ENCODE measurements at places on chromosomes 1 and 21.
A peak's percentile ranks its signal among the peaks of the same experiment; 100 is the strongest.

- no peak for DNase-seq
Observed at GRCh38 chr1:59162665-59163064, 134.2 kb upstream of the FGGY start.

DNA sequence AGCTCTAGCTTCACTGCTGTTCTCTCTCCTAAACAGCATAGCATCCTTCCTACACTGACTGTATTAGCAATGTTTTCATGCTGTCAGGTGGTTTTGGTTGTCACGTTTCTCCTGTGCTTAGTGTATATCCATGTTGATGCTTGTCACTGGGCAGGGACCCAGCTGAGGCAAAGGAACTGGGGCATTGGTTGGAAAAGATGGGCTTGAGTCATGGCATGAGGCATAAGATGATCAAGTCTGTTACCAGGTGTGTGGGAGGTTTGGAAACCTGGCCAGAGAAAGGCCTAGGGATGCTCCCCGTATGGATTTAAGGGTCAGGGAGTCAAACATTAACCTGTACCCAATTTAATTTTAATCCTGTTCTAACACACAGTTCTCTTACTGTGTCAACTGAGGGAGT lies 69.6 kb downstream of the OSBPL9 start:
- DNase-seq, result no peak

- no peak for DNase-seq
Observed at GRCh38 chr1:79760531-79760930, 754.0 kb upstream of the ADGRL4 start.

DNA sequence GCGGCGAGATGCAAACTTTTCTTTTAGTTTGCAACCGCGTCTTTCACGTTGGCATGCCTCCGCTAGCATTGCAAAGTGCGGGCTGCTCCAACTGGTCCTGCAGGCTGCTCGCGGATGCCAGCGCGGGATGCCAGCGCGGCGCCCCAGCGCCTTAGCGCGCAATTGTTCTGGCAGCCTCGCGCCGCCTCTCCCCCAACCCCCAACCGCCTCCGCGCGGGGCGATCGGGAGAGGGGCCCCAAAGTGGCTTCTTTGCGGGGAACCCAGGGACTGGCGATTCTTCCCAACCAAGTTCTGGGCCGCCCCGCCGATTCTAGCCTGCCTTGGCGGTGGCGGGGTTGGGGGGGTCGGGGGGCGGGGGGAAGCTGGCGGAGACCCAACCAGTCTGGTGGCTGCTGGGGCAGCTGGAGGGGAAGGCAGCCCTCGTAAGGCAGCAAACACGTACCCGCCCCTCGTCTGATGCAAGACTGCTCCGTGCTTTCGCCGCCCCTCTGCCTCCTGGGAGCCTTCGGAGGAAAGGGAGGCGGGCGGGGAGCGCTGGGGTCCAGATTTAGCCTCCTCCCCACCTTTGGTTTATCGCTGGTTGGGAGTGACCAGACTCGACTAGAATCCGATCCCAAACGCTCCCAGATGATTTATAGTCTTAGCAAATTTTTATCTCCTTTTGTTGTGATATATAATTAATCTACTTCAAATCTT lies 756 bp downstream of the PHGDH start:
- DNase-seq, result peak; percentile 84

- DNase-seq, result no peak
Observed at GRCh38 chr1:83970802-83971201, 28.1 kb downstream of the TTLL7 start.

DNA sequence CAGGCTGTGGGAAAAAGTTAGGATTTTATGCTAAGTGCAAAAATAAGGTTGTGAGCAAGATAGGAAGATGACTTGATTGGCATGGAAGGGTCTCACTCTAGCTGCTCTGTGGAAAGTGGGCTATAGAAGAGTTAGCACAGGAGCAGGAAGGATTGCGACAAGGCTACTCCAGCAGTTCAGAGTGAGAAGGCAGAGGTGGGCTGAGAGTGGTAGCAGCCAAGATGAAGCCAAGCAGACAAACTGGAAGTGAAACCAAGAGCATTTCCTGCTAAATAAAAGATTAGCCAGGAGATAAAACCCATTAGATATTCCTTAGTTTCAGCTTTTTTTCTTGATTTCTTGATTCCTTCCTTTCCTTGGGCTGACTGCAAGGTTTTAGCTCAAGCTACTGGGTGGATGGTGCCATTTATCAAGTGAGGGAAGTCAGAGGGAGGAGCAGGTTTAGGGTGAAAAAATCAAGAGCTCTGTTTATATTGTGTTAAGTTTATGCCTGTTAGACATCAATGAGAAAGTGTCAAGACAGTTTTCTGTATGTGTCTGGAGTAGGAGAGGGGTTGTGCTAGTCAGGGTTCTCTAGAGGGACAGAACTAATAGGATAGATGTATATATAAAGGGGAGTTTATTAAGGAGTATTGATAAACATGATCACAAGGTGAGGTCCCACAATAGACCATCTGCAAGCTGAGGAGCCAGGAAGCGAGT lies 33.1 kb upstream of the ZNF644 start:
- DNase-seq, result no peak

- DNase-seq, result no peak
Observed at GRCh38 chr1:61424382-61424781, 300.6 kb downstream of the TM2D1 start.

GRCh38 chr1:145961425-145962156 lies 2.8 kb downstream of the ANKRD34A start:
- DNase-seq, result peak; percentile 63

GRCh38 chr1:25837262-25837875 lies 17.6 kb downstream of the MTFR1L start:
- no peak for DNase-seq

GRCh38 chr1:233224311-233224710 lies 71.2 kb downstream of the PCNX2 start:
- DNase-seq, result no peak

- DNase-seq, result no peak
Observed at GRCh38 chr21:16323596-16323995, 593.8 kb downstream of the USP25 start.

- DNase-seq, result no peak
Observed at GRCh38 chr1:1298861-1299685, 8.7 kb downstream of the ACAP3 start.

DNA sequence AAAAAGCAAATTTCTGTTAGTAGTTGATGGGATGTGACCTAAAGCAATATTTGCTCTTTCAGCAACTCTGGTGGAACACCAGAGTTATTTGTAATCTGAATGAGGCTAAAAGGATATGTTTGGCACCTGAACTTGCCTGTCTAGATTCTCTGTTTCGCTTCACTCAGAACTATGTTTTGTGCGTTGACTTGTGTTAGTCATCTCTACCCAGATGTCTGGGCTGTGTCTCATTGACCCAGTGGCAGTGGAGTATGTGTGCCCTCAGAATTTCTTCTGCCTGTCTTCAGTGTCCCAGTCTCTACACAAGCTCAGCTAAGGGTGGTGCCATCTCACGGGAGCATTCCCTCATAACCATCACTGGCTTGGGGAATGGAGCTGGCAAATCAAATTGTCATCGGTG lies 13.9 kb downstream of the KCNK1 start:
- no peak for DNase-seq

DNA sequence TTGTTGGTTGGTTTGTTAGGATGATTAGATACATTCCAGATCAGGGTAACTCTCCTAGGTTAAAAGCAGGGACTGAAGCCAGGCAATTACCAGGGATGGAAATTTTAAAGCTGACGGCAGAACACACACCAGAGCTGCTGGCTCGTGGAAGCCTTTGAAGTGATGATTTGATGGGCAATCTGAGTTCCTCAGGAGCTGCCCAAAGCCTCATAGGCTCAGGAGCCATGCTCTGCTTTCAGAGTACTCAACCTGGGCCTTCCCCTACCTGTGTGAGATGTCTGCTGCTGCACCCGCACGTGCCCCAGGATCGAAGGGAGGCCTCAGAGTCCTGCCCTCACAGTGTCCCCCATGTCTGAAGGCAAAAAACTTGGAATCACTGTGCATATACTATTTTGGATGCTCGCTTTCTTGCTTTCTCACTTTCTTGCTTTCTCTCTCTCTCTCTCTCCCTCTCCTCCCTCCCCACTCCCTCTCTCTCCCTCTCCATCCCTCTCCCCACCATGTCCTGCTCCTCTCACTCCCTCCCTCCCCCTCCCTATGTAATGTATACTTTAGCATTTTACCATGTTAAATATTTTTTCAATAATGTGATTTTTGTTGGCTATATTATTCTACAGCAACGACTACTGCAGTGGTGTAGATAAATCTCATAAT lies 18.0 kb downstream of the MGST3 start:
- DNase-seq, result no peak

DNA sequence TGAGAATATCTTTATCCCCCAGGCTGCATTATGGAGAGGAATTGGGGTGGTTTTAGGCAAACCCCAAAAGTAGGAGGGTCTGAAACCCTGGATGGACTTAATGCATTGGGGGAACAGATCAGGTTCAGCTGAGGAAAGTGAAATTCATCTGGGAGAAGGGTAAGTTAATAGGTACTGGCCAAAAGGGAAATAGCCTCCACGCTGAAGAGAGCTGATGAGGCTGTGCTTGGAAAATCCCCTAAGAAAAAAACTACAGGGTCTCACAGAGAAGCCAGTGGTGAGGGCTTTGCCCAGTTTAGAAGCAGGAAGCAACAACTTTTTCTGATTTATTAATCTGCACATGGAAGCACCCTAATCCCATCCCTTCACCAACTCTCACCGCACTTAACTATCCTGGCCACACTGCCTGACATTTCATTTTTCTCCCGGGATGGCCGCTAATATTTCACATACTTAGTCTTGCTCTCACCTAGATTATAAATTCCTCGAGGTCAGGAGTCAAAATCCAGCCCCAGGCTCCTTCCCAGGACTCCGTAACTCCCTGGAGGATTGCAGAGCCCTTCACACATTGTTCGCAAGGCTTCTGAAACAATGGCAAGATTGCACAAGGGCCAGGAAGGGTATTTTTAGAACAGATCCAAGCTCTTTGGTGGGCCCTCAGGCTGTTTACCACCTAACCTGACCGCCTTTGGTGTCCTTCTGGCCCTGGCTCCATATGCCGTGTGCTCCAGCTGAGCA lies 60.9 kb upstream of the TARBP1 start:
- DNase-seq, result no peak

DNA sequence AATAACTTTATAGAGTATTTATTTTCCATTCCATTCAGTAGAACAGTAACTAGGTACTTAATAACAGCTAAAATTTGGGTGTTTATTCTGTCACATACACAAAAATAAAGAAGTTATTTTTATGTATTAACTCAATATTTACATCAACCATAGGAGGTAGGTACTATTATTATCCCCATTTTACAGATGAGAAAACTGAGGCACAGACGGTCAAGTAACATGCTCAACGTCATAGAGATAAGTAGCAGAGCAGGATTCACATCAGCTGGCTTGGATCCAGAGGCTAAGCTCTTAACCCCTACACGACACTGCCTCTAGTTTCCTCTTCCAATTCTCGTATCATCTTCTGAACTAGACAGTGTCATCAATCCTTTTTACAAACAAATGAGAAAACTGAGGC lies 9.3 kb downstream of the ZBTB21 start:
- no peak for DNase-seq

DNA sequence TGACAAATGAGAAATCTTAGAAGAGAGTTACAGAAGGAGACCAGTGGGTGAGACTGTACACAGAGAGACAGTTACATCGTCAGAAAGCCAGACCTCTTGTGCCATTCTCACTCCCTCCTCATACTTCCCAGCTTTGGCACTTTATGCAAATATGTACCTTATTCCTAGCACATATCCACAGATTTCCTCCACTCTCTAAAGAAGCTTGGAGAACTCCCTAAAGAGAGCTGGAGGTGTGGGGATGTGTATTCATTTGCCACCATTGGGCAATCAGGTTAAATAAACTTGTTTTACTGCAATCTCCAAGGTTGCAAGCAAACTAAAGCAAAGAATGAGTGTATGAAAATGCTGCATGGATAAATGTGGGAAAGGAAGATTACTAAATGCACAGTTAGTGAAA lies 380.9 kb upstream of the PRMT6 start:
- DNase-seq, result no peak

DNA sequence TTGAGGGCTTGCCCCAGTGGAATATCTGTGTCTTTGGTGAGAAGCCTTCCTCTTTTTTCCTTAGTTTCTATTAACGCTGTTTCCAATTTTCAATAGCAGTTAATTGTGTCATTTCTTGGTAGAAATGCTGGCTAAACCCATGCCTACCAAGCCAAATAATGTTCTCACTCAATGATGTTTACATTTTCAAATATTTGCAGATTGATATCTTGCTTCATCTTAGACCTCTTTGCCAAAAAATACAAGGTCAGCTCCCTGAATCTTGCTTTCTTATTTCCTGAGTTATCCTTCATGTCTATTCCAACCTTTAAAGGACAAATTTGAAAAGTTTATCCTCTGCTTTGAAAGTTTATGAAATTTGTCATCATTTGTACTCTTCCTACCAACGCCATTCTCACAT lies 5.1 kb downstream of the KCNJ15 start:
- no peak for DNase-seq

DNA sequence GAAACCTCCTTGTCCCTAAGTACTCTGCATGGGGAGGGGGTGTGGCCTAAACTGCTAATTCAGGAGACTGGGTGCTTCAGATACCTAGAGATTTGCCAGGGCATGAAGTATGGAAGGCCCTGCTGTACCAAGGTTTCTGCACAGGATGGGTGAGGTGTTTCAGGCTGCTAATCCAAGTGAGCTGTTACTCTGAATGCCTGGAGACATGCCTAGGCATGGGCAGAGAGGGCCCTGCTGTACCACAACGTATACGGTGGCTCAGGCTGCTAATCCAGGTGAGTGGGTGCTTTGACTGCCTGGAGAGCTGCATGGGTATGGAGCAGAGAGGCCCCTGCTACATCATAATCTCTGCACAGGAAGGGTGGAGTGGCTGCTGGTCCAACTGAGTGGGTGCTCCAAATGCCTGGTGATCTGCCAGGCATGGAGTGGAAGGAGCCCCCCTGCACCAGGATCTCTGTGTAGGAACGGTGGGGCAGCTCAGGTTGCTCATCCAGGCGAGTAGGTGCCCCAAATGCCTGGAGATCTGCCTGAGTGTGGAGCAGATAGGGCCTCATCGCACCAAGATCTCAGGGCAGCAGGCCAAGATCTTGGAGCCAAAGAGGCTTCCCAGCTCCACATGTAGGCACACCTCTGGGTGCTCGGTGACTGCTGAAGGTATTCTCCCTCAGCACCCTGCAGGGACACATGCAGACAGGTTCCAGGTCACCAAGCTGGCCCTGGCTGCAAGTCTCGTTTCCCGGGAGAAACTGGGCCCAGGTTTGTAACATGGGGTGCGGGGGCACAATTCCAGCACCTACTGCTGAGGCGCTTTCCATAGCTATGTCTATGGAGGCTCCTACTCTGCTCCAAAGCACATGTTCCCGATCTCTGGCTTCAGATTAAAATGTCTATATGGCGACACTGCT lies 252.5 kb upstream of the PLXNA2 start:
- DNase-seq, result no peak

DNA sequence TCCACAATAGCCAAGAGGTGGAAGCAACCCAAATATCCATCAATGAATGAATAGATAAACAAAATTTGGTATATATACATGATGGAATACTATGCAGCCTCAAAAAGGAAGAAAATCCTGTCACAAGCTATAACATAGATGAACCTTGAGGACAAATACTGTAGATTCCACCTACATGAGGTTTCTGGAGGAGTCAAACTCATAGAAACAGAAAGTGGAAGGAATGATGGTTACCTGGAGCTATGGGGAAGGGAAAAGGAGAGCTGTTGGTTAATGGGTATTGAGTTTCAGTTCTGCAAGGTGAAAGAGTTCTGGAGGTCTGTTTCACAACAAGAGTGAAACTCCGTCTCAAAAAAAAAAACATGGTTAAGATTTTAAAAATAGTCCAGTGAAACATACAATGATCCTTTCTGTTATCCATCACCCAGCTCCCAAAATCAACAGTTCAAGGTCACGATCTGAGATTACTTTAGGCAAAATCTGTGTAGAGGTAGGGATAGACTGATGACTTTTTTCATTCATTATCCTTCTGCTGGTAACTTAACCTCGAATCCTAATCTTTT lies 80.8 kb upstream of the HNRNPU start:
- DNase-seq, result no peak

All from right kidney (tissue), 9 donors.